ENCODE measurements at places on chromosomes 5 and 9. TPM values are rescaled to one million over a fixed set of nuclear protein-coding genes. Genes with fewer than 3 reads are reported as not detected.

Gene ST8SIA4
- total RNA-seq: 9.3 TPM

Gene INSYN2B
- total RNA-seq: 0.04 TPM

DNA sequence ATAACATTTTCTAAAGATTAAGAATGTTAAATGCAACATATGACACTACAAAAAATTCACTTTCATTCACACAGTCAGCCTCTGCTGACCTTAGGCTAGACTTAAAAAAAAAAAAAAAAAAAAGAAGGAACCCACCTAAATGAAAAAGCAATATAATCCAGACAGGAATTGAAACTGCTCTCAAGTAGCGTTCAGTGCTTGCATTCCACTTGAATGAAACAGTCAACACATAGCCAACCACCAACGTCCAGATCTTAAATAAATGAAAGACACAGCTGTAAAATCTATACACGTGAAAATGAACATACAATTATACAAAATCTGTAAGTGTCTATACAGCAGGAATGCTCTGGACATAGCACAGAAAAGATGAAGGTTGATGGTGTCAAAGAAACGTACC, 11.4 kb downstream of the TMEM245 start:
- DNase-seq: no peak

DNA sequence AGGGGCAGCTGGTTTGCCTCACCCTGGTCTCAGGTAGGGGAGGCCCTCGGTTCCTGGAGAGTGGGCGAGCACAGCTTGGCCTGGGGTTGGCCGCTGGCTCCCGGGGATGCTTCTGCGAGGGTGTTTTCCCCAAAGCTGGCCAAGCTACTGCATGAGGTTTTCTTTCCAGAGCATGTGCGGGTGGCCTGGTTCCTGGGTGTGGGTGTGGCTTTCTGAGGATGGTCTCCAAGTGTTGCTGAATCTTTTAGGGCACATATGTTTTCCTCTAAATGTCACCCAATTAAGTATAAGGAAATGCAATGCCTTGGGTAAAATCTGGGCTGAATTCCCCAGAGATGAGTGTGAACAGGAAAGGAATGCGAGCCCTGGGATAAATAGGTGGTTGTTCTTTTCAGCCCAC, 115.8 kb upstream of the ICE1 start:
- peak; percentile 67 for DNase-seq

Data from muscle of leg (tissue), 16 donors.